ENCODE measurements at places on chromosomes 3 and 15.

GRCh38 chr3:57706462-57706861 lies 13.6 kb upstream of the DENND6A start:
- DNase-seq = no peak
- no peak overlapping the region for H3K27ac ChIP-seq
- no peaks in the 10 kb centered on the region for H3K27me3 ChIP-seq
- H3K4me1 ChIP-seq = no peaks in the 10 kb centered on the region

DNA sequence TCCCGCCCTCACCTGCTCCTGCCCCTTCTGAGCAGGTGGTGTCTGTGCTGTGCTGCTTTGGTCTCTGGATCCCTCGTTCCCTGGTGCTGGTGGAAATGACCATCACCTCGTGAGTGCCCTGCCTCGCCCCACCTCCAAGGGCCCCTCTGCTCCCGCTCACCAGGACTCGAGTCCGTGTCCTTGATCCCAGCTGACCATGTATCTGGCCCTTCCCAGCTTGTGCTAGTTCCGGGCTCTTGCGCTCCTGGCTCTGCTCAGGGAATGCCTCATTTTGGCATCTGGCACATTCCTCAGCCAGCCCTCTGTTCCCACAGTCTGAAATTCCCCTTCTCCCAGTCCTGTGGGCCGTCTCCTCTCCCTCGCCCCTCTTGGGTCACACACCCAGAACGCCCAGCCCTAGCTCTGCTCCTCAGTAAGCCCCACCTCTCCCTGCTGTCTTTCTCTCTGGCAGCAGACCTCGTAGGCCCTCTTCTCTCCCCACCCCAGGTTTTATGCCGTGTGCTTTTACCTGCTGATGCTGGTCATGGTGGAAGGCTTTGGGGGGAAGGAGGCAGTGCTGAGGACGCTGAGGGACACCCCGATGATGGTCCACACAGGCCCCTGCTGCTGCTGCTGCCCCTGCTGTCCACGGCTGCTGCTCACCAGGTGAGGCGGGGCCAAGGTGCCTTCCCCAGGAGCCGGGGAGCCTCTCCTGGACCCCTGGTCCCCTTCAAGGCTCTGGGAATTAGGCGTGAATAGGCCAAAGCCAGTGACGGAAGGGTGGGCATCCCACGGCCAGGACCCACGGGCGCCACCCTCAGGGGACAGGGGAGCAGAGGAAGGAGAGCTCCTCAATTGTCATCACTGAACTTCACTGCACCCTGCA lies 11.5 kb downstream of the SLC51A start:
- DNase-seq = no peak
- H3K4me1 ChIP-seq = no peaks in the 10 kb centered on the region
- H3K27me3 ChIP-seq = no peaks in the 10 kb centered on the region
- no peak overlapping the region for H3K4me3 ChIP-seq

- H3K4me3 ChIP-seq = peak within 1 kb of the TSS; percentile 83
- H3K27ac ChIP-seq = peak within 1 kb of the TSS; percentile 74
- H3K27me3 ChIP-seq = no peaks in the 10 kb centered on the region
These were observed at the start of gene PDE8A for GRCh38 chr15:84981711-84982300. PDE8A (plus strand) TSS chr15:84981856; CDS start chr15:84982163, 307 bp downstream.

GRCh38 chr3:117868766-117869165 lies 1159.2 kb downstream of the TUSC7 start:
- H3K4me1 ChIP-seq = no peaks in the 10 kb centered on the region
- no peaks in the 10 kb centered on the region for H3K27me3 ChIP-seq
- H3K27ac ChIP-seq = no peak overlapping the region
- no peak overlapping the region for H3K4me3 ChIP-seq

DNA sequence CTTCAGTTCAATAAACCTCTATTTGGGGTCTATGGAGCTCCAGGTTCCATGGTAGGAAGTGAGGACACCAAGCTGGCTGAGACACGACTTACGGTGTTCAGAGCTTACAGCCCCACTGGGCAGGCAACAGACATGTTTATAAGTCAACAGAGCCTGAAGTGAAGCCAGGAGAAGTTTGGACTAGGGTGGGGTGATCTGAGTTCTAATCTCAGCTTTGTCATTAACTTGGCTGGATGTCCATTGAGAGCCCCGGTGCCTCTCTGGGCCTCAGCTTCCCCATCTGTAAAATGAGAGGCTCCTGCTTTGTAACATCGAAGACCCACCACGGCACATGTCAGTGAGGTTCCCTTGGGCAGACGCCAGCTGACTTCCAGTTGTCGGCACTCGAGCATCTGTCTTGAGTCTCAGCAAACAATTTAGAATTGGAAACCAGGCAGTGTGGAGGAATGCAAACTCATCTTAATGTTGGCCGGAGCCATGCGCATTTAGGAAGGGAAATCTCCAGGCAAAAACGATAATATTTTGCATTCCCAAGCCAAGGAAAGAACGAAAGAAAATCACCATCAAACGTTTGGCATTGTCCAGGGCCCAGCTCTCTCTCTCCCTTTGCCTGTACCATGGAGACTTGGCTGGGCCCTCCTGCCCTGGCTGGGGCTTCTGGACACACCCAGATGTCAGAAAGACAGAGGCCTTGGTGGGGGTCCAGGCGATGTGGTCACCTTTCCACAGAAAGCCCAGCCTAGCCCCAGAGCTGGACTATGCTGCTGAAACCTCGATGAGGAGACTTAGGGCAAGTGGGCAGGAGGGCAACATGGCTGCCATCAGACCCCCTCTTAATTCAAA lies 18.4 kb downstream of the ITGA11 start:
- DNase-seq = no peak
- no peak overlapping the region for H3K27ac ChIP-seq
- no peak overlapping the region for H3K4me3 ChIP-seq
- no peaks in the 10 kb centered on the region for H3K27me3 ChIP-seq
- peaks cover 2% of the 10 kb centered on the region for H3K36me3 ChIP-seq

All from aorta (tissue), 5 donors.